ENCODE measurements at places on chromosomes 13 and 19.

GRCh38 chr13:25860265-25860664 lies 191.6 kb downstream of the SHISA2 start:
- no peak for DNase-seq

- no peak for DNase-seq
Measured at GRCh38 chr19:50331994-50332243, 2.7 kb upstream of the KCNC3 start.

- no peak for DNase-seq
Measured at GRCh38 chr13:95368998-95369397, 67.7 kb upstream of the ABCC4 start.

GRCh38 chr13:48615049-48615448 lies 38.7 kb upstream of the CYSLTR2 start:
- no peak for DNase-seq

- DNase-seq = no peak
Measured at GRCh38 chr13:20188667-20189553, 3.8 kb downstream of the GJB2 start.

- no peak for DNase-seq
Measured at GRCh38 chr13:33186861-33187291, 98.7 kb downstream of the STARD13 start.

Measured in stimulated activated CD8-positive, alpha-beta memory T cell treated with anti-CD3 and anti-CD28 coated beads, Interleukin-15, amount 100 ng/mL, for 48 hours (primary cell).